Endothelial cell (in vitro differentiated cells): ENCODE measurements at places on chromosomes 1 and 21.

GRCh38 chr1:152227310-152227928, 3.4 kb upstream of the HRNR start:
- DNase-seq, result no peak

GRCh38 chr1:78682496-78682895, 32.9 kb downstream of the IFI44 start:
- no peak for DNase-seq

- no peak for DNase-seq
Measured at GRCh38 chr1:42831273-42831672, 14.1 kb upstream of the SVBP start.

GRCh38 chr1:157034137-157034800, 11.3 kb downstream of the ARHGEF11 start:
- no peak for DNase-seq

GRCh38 chr21:37341254-37341960, 25.2 kb upstream of the DYRK1A start:
- no peak for DNase-seq

DNA sequence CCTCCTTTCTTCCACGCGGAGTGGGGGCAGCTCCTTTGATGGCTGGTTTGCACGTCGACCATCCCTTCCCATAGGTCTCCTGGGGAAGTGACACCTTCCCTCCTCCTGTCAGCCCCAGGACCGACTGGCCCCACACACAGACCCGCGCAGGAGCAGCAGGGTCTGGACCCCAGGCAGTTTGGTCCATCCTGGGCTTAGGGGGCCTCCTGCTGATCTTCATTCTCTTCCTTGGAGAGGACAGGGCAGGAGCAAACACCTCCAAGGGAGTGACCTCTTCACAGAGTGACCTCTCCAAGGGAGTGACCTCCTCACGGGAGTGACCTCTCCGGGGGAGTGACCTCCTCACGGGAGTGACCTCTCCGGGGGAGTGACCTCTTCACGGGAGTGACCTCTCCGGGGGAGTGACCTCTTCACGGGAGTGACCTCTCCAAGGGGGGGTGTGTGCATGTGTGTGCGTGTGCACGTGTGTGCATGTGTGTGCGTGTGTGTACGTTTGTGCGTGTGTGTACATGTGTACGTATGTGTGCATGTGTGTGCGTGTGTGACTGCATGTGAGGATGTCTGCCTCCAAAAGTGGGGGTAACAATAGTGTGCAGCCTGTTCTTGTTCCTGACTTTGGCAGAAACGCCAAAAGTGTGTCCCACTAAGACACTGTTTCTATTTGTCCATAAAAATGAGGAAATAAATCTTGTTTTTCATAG, 29.8 kb downstream of the COL6A1 start:
- no peak for DNase-seq

GRCh38 chr1:6343506-6344405, 49.8 kb downstream of the ACOT7 start:
- peak; percentile 81 for DNase-seq

DNA sequence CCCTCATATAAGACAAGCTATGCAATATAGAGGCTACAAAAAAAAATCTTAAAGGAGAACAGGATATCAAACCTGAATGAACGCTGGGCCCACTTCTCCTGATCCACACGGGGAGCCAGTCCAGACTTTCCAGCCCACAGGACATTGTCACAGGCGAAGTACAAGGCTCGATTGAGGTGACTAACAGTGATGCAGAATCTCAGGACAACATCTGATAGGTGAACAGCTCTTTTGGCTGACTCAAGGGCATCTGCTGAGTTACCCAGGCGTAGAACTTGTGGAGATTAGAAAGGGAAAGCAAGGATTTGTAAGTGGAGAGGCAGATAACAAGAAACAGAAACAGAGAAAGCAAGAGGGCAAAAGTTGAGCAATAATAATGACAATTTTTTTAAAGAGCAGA, 1.8 kb downstream of the PEX11B start:
- no peak for DNase-seq

GRCh38 chr1:201348211-201348566, 29.3 kb downstream of the TNNT2 start:
- peak; percentile 74 for DNase-seq

DNA sequence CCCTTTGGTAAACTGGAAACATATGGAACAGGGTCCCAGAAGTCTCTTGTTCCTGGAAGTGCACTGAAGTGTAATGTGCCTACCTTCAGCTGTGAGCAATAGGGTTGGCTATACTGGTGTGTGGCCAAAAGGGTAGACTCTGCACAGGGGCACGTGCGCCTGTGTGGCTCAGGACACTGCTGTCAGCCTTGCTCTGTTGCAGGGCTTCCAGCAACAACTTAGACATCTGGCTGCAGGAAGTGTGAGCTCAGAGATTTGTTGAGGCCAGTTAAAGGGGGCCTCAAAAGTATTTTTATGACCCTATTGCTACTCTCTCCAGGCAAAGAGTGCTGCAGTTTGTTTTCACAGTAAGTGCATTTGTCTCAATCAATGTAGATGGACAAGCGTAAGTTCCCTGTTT, 7.5 kb downstream of the CTPS1 start:
- DNase-seq, result no peak

- DNase-seq, result no peak
Measured at GRCh38 chr1:15089258-15089992, 64.1 kb upstream of the TMEM51 start.

GRCh38 chr1:222996310-222996975, 146.6 kb downstream of the TLR5 start:
- DNase-seq, result no peak

DNA sequence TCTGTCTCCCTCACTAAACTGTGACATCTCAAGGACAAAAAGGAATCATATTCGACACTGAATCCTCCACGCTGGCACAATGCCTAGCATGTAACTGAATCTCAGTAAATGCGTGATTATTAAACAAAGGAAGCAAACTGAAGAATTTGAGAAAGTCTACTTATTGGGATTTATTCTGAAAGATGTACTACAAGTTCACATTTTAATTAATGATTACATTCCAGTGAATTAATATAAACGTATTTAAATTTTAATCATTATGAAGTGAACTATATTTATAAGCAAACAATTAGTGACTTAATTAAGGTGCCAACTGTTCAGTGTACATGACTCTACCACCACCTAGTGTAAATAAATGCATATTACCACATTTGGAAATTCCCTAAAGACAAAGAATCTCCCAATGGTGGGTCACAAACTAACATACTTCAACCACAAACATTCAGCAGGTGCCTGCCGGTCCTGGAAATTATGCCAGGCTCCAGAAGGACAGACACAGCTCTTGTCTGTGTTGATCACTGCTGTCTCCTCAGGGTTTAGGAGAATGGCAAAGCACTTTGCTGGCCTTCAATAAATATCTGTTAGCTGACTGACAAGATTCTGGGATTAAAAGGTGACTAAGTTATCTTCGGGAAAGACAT, 56.3 kb downstream of the SMYD3 start:
- no peak for DNase-seq

GRCh38 chr1:233544304-233544703, 69.6 kb upstream of the KCNK1 start:
- DNase-seq, result no peak

DNA sequence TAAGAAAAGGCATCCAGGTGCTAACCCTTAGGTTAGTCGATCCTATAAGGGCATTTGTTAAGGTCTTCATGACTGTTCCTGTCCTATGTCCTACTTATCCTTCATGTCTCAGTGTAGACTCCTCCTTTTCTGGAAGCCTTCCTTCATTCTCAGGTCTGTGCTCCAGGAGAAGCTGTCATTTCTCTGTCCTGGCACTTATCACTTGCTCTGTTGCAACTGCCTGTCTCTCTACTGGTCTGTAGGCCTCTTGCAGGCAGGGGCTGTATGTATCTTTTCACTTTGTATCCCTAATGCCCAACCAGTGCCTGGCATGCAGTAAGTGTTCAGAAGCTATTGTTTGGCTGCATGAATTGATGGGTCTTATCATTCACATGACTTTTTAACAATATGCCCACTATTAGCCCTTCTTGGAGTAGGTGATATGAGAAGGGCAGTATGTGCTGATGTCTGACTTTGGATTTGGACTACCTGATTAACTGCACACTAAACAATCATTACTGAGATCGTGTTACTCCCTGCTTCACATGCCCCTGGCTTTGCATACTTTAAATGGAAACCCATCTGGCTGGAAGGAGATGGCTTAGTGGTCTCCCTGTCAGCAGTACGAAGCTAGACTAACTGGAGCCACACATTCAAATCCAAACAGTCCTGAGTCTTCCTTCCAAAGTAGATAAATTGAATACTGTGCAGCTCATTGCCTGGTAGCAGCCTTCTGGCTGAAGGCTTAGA, 88.8 kb downstream of the RGL1 start:
- DNase-seq, result no peak

- no peak for DNase-seq
Measured at GRCh38 chr1:169879034-169879840, 14.5 kb downstream of the SCYL3 start.

DNA sequence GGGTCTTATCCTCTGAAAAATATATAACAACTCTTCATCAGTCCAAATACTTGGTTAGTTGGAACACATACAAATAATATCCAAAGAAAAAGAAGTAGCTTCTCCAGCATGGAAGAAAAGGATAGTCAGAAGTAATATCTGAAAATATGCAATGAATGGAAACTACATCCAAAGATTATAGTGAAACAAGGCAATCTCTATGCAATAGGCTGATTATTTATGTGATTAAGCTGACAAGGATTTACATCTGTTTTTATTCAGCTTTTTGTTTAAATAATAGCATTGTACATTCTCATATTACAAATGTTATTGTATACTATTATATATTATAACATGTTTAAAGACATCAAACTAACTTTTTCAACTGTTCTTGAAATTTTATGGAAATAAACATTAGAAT, 15.3 kb upstream of the TGFBR3 start:
- DNase-seq, result no peak

DNA sequence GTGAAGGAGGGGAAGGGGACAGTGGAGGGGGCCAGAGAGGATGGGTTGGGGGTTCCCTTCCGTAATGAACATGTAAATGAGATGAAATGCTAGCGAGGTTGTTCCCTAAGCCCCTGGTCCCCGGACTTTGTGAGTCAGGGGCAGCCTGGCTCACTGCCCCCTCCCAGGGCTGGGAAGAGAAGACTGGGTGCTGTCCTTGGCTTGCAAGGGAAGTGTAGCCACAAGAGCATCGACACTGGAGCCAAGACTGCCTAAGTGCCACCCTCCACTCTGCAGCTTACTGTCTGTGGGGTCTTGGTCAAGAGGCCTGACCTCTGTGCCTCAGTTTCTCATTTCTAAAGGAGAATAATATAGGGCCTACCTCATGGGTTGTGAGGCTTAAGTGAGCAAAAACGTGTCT, 483 bp downstream of the PEAR1 start:
- no peak for DNase-seq

DNA sequence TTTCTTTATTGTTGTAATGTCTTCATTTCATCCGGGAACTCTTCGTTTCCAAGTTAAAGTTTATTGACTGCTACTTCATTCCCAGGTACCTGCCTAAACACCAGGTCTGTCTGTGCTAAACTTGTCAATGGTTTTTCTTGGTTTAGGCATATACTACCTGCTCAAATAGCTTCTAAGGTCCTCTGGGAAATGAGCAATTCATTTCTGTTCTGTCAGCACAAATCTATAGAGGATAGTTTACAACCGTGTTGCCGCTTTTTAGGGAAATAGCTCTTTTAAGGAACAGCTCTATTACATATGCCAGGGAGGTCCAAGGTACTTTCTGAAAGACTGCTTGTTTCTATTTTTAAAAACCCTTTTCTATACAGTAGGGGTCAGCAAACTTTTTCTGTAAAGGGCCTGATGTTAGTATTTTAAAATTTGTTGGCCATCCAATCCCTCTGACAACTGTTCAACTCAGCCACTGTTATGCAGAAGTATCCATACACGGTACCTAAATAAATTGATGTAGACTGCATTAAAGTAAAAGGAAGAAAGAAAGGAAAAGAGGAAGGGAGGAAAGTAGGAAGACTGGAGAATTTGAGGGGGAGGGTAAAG, 222.7 kb upstream of the PTBP2 start:
- DNase-seq, result no peak

- no peak for DNase-seq
Measured at GRCh38 chr1:66290761-66291530, 243.0 kb upstream of the SGIP1 start.

DNA sequence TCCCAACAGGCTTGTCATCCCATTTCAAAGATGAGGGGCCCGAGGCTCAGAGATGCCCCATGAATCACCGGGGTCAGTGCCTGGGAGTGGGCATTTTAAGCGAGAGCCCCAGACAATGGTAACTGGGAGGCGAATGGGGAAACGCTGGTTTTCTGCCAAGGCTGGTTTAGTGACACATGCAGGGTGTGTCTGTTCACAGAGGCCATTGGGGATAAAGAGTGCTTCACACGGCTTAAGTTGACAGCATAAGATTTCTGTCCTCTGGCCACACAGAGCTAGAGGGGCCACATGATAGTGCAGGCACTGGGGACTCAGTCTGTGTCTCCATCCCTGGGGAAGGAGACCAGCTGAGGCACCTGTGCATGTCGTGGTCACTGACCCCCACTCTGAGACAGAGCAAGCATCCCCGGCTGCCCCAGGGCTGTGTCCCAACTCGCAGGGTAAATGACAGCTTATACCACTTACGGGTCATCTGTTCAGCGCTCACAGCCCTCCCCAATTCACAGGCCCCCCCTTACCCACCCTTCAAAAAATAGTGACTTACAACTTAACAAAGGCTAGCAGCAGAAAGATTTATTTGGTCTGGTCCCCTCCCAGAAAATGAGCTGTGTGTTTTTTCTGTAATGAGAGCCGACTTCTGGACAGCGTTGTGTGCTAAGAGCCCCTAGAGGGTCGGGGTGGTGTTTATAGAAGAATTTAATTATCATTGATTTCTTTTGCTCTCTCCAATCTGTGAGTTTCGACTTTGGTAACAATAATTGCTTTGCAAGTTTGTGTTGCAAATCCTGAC, 34.9 kb upstream of the ARHGEF16 start:
- DNase-seq, result no peak

DNA sequence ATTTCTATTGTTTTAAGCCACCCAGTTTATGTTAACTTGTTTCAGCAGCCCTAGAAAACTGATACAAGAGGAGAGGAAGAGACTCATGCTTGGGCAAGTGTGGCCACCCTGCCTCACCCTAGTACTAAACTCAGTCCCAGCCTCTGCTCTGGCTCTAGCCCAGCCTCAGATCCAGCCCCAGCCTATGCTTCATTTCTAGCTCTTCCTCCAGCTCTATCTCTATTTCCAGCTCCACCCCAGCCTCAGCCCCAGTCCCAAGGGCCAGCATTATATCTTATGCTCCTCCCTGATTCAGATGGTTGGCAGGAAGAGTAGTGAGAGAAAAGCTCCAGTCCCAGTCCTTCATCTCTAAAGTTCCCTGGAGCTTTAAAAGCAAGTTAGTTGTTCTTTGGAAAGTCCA, 535.5 kb downstream of the PTPRC start:
- no peak for DNase-seq

DNA sequence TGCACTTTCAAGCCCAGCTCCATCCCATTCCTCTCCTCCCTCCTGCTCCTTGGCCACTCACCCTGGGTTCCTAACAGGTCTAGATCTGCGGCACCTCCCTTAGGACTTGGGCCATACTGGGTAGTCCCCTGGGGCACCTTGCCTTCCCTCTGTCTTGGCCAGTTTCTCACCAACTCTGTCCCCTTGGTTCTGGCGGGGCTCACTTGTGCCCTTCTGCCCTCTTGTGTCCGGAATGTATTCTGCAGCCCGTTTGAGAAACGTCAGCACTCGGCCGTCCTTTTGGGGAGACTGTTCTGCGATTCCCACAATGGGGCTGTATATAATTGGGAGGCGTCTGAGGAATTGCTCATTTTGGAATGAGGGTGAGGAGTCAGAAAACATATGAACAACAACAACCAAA, 162.4 kb downstream of the ZSCAN20 start:
- peak; percentile 66 for DNase-seq
